ENCODE measurements at places on chromosomes 7 and 10. TPM values are rescaled to one million over a fixed set of nuclear protein-coding genes. Genes with fewer than 3 reads are reported as not detected.

Gene ANKMY2
- polyA plus RNA-seq = 34.2 TPM

Gene TLX1
- polyA plus RNA-seq = 0.10 TPM

Gene NKX2-3
- polyA plus RNA-seq = not detected

Gene TAS2R5
- 9.3 TPM for polyA plus RNA-seq

Gene ERVW-1
- polyA plus RNA-seq = 1.0 TPM

Gene NME8
- polyA plus RNA-seq = not detected

Gene BTBD16
- 0.08 TPM for polyA plus RNA-seq

Gene RAB19
- polyA plus RNA-seq = 2.8 TPM

Gene VTI1A
- polyA plus RNA-seq = 19.9 TPM

Gene GIMAP5
- 4.1 TPM for polyA plus RNA-seq

Gene XPNPEP1
- polyA plus RNA-seq = 81.8 TPM

Gene STRIP2
- 3.0 TPM for polyA plus RNA-seq

Gene CALML3
- 0.11 TPM for polyA plus RNA-seq

Gene ALOX5
- 5.3 TPM for polyA plus RNA-seq

Gene FRAT2
- 13.2 TPM for polyA plus RNA-seq

Gene UBE2H
- polyA plus RNA-seq = 125 TPM

Gene LRRC18
- not detected for polyA plus RNA-seq
